Stimulated activated CD4-positive, alpha-beta T cell treated with anti-CD3 and anti-CD28 coated beads, Interleukin-15, amount 100 ng/mL, for 1 hour (primary cell): ENCODE measurements at places on chromosomes 4 and X.

DNA sequence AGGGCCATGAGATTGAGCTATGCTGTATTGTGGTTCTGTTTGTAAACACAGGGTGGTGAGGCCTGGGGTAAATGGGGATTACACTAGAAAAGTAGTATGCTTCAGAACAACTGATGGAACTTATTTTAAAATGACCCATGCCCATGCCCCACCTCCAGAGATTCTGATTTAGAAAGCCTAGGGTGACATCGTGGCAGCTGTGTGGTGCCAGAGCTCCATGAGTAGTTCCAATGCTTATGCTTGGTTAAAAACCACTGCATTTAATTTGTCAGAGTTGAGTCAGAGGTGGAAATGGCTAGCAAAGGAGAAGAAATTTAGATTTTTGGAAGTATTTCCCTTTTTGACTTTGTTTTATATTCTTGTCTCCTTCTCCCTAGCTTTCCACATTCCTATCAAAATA, 63.4 kb upstream of the PDE5A start:
- DNase-seq, result no peak

DNA sequence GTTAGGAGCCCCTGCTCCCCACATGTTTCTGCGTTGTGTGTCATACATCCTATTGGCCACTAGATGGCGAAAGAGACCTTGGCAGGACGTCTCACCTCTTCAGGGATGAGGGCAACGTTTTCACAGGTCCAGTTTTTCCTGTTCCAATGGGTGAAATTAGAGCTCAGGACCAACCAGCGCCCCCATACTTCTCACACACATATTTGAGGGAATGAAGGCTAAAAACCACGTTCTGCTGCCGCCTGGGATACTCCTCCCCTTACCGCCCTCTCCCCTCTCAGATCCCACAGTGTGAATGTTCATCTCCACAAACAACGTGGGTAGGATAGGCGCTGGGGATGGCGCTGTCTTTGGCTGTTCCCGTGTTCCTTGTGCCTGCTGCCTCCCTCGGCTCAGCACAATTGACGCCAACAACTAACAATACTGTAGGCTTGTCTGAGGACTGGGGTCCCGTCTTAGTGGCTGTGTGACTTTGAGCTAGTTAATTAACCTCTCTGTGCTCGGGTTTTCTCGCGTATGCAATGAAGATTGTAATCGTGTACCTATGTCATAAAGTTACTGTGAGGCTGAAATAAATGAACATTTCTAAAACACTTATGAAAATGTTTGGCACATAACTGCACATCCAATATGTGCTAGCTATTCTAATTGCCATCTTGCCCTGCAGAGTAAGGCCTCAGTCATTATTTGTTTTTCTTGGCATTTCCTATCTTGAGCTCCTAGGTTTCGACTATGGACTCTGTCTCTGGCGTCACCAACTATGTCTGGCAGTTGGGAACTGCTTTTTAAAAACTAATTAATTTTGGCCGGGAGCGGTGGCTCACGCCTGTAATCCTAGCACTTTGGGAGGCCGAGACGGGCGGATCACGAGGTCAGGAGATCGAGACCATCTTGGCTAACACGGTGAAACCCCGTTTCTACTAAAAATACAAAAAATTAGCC, 181.3 kb upstream of the STK26 start:
- DNase-seq, result no peak

- no peak for DNase-seq
These were observed 54.4 kb upstream of the CLNK start for GRCh38 chr4:10738826-10739489.

GRCh38 chrX:13418126-13419097, 98.6 kb upstream of the ATXN3L start:
- DNase-seq, result no peak

DNA sequence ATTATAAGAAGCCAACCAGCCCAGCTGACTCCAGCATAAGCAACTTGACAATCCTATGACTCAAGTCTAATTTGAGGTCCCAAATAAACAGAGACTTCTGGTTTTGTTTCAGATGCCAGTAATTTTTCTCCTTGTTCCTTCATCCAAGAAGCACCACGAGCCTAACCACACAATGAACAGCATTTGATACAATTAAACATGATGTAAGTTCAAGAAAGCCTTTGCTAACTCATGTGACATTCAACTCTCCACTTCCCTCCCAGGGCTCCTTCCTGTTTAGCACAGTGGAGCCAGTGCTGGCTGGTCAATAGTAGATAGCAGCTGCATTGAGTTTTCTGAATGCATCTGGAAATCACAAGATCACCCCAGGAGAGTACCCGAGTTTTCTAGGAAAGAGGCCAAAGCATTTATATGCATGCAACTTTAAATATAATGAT, 206.3 kb downstream of the ARHGAP24 start:
- no peak for DNase-seq

GRCh38 chr4:185582651-185583400, 47.5 kb upstream of the PDLIM3 start:
- DNase-seq, result no peak
